Stimulated activated CD8-positive, alpha-beta memory T cell treated with anti-CD3 and anti-CD28 coated beads, Interleukin-15, amount 100 ng/mL, for 48 hours (primary cell): ENCODE measurements at places on chromosomes 5 and 9.

DNA sequence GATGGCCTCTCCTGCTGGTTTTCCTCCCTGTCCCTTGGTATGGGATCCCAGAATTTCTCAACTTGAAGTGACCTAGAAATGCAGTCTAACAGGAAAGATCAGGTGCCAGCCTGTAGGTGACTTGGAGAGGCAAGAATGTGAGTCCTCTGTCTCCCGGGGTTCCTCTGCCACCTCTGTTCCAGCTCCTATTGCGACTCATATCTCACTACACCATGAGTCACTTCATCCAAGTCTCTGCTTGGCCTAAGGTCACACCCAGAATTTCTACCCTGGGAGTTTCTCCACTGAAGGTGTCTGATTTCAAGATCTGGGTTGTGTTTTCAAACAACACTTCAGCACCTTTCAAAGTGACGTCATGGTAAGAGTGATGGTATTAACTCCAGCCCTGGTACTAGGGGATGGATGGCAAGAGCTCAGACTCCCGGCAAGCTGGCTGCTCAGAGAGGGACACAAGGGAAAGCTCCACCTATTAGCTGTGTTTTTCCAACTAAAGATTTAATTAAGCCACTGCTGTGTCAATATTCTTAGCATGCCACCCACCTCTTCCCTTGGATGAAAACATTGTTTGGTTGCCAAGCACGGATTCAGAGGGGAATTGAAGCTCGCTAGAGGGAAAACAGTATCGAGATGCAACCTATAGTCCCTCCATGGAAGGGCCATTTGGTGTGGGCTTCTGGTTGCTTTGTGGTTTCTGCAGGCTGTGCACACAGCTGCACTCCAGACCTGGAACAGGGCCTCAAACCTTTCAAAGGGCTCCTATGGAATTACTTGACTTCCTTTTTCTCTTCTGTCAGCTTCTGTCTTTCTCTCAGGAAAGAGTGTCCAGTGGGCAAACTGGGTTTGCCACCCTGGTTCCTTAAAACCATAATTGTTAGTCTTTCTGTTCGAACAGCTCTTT, 205.7 kb downstream of the GAS1 start:
- DNase-seq = no peak

- no peak for DNase-seq
These were observed 51.9 kb downstream of the COL27A1 start for GRCh38 chr9:114207034-114207810.

DNA sequence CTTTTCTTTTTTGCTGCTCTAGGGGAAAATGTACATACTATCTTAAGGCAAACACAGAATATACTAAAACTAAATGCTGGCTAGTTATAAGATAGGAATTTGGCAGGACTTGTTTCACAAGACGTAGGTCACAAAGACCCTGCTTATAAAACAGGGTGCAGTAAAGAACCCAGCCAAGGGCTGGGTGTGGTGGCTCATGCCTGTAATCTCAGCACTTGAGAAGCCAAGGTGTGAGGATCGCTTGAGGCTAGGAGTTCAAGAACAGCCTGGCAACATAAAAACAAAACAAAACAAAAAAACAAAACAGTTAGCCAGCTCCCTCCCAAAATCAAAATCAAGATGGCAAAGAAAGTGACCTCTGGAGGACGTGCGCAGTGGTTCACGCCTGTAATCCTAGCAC, 49.5 kb upstream of the DENND4C start:
- no peak for DNase-seq

DNA sequence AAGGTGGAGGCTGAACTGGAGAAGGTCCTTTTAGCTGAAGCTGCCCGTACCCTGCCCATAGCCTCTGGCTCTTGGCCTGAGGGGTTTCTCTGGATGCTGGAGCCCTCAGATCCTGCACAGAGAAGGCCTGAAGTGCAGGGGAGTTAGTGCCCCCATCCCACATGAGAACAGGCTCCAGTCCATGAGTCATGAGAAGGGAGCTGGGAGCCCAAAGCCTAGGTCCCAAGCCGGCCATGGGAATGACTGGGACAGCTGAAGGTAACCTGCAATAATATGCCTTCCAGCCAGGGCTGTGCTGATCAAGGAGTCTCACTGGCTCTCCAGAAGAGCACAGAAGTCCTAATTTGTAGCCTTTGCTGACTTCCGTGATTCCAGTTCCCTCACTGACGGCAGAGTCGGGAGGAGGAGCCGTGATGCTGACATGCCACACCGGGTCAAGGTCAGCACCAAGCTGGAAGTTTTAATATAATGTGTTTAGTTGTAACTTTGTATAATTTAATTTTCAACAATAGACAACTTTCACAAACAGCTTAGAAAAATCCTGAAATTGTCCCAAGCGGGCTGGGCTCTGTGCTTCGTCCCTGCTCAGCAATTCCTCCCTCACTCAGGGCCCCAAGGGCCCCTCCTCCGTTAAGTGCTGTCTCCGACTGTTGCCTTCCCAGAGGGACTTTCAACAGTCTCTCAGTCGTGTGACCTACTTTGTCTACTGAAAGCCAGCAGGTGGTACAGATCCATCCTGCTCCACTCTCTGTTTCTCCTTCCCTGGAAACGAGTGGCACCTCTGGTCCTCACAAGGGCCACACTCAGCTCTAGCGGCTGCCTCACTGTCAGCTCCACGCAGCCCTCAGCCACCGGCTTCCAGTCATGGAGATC, 387.8 kb downstream of the GADD45G start:
- DNase-seq = no peak

GRCh38 chr9:123033352-123033751, at the start of gene GPR21:
Gene GPR21 (plus strand): TSS chr9:123033667. CDS start chr9:123034567, 900 bp downstream.
- no peak for DNase-seq
